ENCODE measurements at places on chromosomes 6 and 20. TPM values are rescaled to one million over a fixed set of nuclear protein-coding genes. Genes with fewer than 3 reads are reported as not detected.

HSPA1A gene
- 2.2 TPM for total RNA-seq

RAET1L gene
- not detected for total RNA-seq

SYNDIG1 gene
- total RNA-seq, result not detected

FOXQ1 gene
- not detected for total RNA-seq

ABHD16A gene
- total RNA-seq, result 79.6 TPM

RAET1E gene
- total RNA-seq, result not detected

PPDPF gene
- total RNA-seq, result 287 TPM

CYP39A1 gene
- total RNA-seq, result not detected

MAP1LC3A gene
- 22.4 TPM for total RNA-seq

OXT gene
- 1.8 TPM for total RNA-seq

ELOVL2 gene
- not detected for total RNA-seq

CD24 gene
- 0.90 TPM for total RNA-seq

All from CD8-positive, alpha-beta T cell (primary cell).